Stimulated activated CD4-positive, alpha-beta T cell treated with anti-CD3 and anti-CD28 coated beads, TNF-alpha, amount 100 ng/mL, for 1 hour (primary cell): ENCODE measurements at places on chromosomes 16 and 17.

- DNase-seq, result no peak
Measured at GRCh38 chr17:5837055-5837491, 233.1 kb upstream of the WSCD1 start.

DNA sequence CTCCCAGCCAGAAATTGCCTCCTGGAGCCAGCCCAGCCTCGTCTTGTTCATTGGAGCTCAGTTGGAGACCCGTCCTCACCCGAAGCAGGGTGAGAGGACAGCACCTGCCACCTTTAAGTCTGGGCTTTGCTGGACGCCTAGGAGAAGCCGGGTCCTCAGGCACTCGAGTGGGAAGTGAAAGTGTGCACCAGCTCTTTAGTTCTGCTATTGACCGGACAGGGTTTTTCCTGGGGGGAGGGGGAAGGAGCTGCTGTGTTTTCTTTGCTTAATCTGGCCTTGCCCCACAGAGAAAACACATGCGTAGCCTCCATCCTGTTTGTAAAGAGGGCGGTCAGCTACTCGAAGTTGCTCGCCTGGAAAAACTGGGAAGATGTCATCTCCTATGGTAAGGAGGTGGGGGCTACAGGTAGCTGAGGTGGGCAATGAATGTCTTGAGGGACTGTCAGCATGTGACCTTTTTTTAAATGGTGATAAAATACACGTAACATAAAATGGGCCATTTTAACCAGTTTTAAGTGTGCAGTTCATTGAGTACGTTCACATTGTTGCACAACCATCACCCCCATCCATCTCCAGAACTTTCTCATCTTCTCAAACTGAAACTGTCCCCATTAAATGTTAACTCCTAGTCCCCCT, 34.4 kb downstream of the CMIP start:
- no peak for DNase-seq

DNA sequence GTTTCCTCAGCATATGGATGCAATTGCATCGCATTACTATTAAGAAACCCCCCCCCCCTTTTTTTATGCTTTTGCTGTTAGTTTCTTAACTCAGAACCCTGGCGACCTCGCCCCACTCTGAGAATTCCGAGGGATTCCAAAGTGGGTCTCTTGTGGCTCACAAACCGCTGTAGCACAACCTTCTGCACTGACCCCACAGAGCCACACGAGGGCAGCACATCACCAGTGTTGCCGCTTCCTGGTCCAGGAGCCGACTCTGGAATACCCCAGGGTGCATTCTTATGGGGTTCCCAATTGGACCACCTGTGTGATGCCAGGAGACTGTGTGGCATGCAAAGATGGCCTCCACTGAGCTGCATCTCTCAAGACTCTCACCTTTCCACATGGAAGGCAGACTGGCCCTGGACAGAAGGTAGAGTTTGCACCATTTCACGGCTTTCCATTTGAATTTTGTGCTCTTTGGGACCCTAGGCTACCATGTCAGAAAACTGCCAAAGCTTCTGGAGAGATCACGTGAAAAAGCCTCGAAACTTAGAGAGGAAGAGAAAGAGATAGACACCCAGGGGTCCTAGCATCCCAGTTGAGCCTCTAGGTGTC, 432.7 kb upstream of the ASIC2 start:
- DNase-seq, result no peak

DNA sequence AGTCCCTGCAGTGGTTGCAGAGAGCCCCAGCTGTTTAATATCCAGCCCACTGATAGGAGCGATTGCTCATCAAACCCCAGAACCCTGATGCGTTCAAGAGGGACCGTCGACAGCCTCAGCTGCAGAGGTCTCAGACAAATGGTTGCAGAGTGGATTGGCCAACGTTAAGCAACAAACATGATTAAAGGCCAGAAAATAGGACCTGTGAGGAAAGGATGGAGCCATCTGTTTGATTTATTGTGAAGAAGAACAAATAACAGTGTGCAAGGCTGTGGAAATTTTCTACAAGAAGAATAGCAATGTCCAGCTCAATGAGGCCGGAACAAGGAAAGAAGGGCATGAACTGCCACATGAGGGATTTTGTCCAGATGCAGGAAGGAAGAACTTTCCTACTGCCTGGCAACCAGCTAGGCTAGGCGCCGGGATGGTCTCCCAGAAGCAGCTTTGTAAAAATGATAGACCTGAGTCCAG, 138.4 kb upstream of the DNAH9 start:
- DNase-seq, result no peak

- DNase-seq, result no peak
Measured at GRCh38 chr17:67624886-67625656, 92.7 kb upstream of the NOL11 start.

- DNase-seq, result no peak
Measured at GRCh38 chr17:66764506-66764905, 70.4 kb upstream of the CACNG5 start.

DNA sequence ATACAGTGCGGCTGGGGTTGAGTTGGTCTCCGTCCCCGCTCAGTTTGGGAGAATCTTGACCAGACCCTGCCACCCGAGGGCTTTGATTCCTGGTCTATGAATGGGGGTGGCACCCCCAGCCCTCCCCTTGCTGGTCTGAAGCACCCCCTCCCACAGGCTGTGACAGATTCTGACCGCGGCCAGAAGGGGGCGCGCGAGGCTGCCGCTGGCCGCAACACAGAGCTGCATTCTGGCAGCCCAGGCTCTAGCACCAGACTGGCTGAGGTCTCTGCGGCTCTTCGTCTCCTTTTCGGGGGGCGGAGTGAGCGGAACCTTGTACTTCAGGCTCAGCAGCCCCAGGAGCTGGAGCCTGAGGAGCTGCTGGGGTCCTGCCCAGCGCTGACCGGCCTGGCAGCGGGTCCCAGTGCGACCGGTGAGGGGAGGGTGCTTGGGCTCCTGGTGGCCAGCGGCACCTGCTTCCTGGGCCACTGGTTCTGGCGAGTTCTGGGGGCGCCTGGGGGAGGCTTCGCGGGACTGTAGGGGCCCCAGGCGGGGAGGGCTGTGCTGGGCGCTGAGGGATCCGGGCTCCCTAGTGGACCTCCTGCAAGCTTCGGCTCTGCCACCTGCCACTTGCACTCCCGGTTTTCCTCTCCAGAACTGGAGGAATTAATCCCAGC, 1011.6 kb downstream of the KCNJ18 start:
- no peak for DNase-seq

- DNase-seq, result no peak
Measured at GRCh38 chr17:45022288-45022648, 29.2 kb downstream of the DCAKD start.

DNA sequence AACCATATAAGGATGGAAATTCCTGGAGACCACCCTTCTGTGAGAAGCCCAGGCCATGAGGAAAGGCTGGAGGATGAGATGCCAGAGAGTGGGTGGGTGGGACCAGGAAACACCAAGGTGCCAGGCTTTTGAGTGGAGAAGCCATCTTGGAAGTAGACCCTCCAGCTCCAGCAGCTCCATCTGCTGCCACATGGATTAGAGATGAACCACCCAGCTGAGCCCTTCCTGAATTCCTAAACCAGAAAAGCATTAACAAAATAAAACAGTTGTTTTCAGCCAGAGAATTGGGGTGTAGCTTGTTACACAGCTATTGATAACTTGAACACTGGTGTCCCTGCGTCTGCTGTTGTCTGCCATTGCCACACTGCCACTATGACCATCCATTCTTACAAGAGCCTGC, 6.3 kb upstream of the TMEM114 start:
- DNase-seq, result no peak
